ENCODE measurements at places on chromosomes 2 and 18.

- DNase-seq, result no peak
Measured at GRCh38 chr18:26568926-26569665, 20.7 kb upstream of the KCTD1 start.

DNA sequence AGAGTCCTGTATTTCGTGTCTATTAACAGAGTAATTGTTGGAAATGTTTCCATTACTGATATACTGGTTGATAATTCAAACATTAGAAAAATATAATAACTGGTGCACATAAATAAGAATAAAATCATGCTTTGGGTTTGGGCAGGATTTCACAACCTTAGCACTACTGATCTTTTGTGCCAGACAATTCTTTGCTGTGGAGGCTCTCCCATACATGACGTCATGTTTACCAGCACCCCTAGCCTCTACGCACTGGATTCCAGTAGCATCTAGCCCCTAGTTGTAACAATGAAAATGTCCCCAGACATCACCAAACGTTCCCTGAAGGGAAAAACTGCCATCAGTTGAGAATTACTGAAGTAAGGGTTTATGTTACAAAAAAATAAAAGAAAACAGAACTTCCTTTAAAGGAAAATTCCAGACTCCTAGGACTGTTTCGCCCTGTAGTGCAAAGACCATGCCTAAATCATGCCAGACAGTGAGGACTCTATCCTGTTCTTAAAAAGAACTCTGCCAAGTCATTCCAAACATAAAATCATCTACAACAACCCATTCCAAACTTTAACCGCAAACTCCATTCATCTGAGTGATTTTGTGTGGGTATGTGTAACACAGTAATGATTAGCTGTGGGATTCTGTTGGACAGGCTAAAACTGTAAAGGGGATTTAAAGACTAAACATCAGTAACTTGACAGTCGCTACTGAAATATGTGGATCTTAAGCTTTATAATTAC, 313.4 kb upstream of the CCDC68 start:
- no peak for DNase-seq

- DNase-seq, result no peak
Measured at GRCh38 chr18:58258692-58259342, 214.8 kb downstream of the NEDD4L start.

DNA sequence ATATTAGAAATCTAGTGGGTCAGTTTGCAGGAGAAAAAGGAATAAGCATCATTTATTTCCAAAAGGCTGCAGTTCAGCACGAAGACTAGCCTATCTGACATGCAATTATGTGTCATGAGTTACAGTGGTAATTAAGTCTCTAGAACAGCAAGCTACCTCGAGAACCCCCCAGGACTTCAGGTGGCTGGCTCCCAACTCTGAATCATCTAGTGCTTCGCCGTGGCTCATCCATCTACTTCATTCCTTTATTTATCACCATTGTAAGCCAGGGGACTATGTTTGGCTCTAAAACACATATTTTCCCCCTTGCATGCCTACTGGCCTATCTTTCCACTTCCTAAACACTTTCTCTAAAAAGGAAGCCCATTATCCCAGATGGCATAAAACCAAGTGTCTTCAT, 121.6 kb downstream of the TXNL1 start:
- no peak for DNase-seq

DNA sequence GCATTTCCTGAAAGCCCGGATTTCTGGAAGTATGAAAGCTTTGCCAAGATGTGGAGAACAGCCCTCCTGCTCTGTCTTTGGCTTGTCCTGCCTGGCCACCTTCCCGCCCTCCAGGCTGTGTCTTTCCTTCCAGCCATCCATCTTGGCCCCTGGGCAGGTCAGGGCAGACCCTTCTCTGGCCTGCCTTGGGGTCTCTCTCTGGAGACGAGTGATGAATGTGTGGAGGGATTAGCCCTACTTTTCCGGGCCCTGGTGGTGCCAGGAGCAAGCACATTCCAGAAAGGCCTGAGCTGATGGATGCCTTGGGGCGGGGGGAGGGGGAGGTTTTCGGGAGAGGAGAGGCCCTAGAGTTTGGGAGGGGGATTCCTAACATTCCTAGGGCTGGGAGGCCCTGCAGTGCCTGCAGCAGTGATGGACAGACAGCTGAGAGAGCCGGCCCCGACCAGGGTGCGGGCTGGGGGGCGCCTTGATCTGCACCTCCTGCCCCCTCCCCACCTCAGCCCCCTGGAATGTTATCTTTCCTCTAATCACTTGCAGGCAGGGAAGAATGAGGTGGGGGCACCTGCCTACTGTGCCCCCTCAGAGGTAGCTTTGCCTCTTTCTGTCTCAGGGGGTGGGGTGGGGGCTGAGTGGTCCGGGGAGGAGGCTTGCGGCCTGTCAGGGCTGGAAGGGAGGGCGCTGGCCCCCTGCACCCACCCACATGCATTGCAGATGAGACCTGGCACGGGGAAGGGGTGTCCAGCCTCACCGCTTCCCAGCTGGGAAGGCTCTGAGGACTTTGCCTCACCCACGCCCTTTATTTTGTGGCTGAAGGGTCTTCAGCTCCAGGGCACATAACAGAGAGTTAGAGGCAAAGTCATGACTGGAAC, 156.2 kb downstream of the DDX1 start:
- no peak for DNase-seq

DNA sequence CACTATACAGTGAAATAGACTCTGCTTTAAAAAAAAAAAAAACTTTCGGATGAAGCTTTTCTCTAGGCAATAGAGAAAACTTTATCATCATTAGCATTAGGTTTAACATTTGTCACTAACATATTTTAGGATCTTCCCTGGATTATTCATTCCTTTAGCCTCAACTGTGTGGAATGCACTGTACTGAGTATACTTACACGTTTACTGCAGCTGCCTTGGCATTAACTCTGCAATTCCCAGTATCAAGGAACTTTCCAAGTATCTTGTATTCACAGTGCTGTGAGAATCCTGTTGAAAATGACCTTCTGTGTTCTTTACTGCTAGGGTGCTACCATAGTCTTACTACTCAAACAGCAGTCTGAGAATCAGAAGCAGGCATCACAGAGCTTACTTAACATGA, 328.2 kb upstream of the COL3A1 start:
- DNase-seq, result no peak

DNA sequence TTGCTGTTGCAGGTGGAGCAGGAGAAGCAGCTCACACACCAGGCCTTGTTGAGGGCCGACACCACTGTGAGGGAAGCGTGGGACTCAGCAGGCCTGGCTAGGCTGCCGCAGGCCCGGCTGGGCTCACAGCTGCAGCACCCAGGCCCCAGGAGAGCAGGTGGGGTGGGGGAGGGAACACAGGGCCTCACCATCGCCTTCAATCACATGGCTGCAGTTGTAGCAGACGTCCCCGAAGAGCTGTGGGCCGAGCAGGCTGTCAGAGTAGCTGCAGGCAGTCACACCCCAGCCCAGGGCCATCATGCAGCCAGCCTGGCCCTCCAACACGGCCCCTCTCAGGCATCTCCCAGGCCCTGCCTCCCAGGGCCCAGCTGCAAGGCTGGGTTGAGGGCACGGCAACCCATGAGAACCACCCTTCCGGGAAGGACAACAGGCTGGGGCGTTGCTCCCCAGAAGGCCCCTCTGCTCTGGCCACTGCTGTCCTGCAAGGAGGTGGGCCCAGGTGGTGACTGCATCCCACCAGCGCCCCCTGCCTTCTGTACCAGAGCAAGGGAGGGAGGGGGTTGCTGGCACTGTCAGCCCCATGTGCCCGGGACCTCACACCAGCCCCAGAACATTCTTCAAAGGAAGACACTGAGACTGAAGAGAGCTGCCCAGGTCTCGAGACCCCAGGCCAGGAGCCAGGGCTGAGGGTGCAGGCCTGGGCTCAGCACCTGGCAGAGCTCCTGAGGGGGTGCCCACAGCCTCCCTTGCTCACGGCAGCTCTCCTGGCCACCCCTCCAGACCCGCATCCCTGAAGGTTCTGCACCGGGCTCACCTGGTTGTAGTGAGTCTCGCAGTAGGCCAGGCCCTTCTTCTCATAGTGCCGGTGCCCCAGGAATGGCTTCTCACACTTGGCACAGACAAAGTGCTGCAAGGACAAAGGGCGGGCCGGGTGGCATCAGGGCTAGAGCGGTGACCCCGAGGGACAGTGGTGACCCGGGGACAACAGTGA, 5.6 kb upstream of the GPR17 start:
- DNase-seq, result no peak

Measured in bone marrow (tissue), 2 donors.